ENCODE measurements at places on chromosomes 12 and 14. TPM values are rescaled to one million over a fixed set of nuclear protein-coding genes. Genes with fewer than 3 reads are reported as not detected.
A peak's percentile ranks its signal among the peaks of the same experiment; 100 is the strongest.

- DNase-seq = no peak
Measured at GRCh38 chr12:48015954-48016353, 11.7 kb upstream of the COL2A1 start.

- DNase-seq = no peak
Measured at GRCh38 chr12:34350092-34351041, 328.1 kb downstream of the ALG10 start.

- DNase-seq = no peak
Measured at GRCh38 chr14:65303899-65304222, 108.7 kb upstream of the FUT8 start.

GRCh38 chr14:93832081-93832480 lies 43.8 kb upstream of the PRIMA1 start:
- no peak for DNase-seq

DNA sequence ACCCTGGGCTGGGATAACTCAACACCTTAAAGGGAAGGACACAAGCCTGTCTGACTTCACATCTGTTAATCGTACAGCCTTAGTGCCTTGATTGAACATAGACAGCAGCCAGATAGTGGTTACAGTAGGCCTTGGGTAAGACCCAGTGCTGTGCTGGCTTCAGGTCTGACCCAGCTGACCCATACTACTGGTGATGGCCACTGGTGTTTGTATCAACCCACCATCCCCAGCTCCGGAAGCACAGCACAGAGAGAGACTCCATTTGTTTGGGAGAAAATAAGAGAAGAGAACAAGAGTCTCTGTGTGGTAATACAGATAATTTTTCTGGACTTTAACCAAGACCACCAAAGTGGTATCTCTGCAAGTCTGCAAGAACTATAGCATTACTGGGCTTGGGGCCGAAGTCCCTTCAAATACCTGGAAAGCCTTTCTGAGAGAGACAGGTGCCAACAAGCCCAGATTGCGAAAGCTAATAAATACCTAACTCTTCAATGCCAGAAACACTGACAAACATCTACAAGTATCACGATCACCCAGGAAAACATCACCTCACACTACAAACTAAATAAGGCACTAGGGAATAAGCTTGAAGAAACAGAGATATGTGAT lies 330.1 kb upstream of the GARIN2 start:
- DNase-seq = no peak

- DNase-seq = no peak
Measured at GRCh38 chr14:49315570-49315969, 270.6 kb downstream of the RPS29 start.

DNA sequence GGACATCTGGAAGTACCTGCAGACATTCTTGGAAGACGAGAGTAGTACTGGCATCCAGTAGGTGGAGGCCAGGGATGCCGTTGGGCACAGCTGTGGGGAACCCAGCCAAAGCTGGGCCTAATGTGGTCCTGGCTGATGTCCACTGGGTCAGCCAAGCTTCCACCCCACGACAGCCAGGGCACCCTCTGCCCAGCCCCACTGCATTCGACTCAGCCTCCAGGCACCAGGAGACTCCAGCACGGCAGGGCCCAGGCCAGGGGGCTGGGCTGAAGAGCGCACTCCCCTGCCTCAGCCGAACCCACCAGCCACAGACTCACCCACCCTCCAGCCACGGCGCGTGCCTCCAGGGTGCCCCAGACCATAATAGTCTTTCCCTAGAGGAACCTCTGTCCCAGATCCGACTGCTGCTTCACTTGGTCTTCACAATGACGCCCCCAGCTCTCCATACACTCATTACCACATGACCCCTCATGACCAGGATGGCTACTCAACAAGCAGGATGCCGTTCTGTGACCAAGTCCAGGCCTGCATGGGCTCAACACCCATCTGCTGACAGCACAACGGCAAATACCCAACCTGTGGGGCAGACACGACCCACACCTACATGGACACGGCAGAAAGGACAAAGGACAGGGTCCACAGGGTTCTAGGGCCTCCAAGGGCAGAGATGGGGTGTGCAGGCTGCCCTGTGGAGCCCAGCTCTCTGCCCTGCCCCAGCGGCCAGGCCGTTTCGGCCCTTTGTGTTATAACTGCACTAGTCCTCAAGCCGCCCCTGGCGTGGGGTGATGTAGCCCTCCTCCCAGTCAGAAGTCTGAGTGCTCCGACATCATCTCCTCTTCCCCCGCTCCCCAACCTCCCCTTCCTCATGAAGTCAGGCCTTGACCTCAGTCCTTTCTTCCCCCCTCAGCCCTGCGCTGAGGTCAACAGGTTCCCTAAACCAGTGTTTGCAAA lies 22.8 kb downstream of the ITPK1 start:
- DNase-seq = no peak

DNA sequence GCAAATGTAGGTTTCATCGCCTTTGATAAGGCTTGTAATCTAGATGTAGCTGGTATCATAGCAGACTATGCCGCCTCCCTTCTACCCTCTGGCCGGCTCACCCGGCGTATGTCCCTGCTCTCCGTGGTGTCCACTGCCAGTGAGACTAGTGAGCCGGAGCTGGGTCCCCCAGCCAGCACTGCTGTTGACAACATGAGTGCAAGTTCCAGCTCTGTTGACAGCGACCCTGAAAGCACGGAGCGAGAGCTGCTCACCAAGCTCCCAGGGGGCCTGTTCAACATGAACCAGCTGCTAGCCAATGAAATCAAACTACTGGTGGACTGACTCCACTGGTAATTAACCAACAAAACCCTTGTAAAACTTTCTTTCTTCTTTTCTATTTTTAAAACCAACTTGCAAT lies 49.0 kb upstream of the A2ML1 start:
- DNase-seq = no peak

GRCh38 chr12:62642486-62642885 lies 175.9 kb downstream of the MON2 start:
- no peak for DNase-seq

DNA sequence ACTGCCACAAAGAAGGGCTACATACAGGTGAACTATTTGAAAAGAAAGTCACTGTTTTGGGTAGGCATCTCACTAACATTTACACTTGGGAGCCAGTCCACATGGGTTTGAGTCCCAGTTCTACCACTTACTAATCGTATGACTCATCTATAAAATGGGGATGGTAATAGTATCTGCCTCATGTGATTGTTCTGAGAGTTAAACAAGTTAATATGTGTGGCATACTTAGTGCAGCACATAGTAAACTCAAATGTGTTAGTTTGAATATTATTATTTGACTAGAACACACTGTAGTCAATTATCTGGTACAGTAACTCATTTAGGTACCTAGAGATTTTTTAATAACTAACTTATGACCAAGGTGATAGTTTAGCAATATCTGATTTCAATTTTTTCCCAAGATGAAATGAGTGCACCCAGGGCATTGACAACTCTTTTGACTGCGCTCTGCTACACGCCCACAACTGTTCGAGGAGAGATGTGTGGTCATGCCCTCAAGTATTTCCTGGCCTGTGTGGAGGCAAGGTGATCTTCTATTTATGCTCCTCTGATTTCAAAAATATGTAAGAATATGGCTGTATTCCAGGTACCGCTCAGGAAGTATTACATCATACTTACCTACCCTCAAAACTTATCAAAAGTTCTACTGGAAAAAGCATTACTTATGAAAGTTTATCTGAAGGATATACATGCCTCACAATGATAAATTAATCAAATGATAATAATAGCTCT lies 210.6 kb upstream of the EGLN3 start:
- no peak for DNase-seq

DNA sequence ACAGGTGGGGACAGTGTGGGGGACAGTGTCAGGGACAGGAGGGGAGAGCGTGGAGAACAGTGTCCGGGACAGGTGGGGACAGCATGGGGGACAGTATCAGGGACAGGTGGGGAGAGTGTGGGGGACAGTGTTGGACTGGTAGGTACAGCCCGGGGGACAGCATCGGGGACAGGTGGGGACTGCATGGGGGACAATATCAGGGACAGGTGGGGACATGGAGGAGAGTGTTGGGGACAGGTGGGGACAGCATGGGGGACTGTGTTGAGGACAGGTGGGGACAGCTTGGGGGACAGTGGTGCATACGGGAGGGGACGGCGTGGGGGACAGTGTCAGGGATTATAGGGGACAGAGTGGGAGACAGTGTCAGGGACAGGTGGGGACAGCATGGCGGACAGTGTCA lies 212.3 kb downstream of the TMEM121 start:
- no peak for DNase-seq

GRCh38 chr12:71904629-71905028 lies 34.0 kb upstream of the TPH2 start:
- DNase-seq = no peak

GRCh38 chr14:86788224-86788623 lies 1204.8 kb downstream of the GALC start:
- no peak for DNase-seq

DNA sequence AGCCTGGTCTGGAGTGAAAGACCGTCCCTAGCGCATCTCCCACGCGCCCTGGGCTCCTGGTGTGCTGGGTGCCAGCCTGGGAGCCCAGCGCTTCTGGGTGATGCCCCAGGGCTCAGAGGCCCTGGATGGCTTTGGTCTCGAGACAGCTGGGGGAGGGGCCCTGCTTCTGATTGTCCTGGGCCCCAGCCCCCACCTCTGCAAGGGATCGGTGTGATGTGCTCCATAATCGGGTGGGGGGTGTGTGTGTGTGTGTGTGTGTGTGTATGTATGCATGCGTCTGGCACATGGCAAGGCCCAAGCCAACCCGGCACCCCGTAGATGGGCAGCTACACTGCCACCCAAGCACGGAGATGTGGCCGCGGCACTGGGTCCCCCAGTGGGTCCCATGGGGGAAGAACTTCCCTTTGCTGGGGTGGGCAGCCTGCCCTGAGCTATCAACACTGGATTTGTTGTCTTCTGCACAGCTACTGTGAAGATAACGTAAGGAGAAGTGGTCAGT lies 3.1 kb downstream of the ZBTB42 start:
- peak; percentile 22 for DNase-seq

- no peak for DNase-seq
Measured at GRCh38 chr12:30850684-30851083, 75.9 kb upstream of the TSPAN11 start.

- DNase-seq = no peak
Measured at GRCh38 chr12:43011383-43011926, 421.9 kb upstream of the PRICKLE1 start.

The SPTSSA gene
- 36.3 TPM for total RNA-seq

The TSPAN19 gene
- total RNA-seq = not detected

The CLEC4C gene
- total RNA-seq = not detected

The ST8SIA1 gene
- 1.7 TPM for total RNA-seq

The KCNJ8 gene
- not detected for total RNA-seq

The RNASE7 gene
- not detected for total RNA-seq

The TAS2R8 gene
- total RNA-seq = 0.20 TPM

The LIN7A gene
- under 0.01 TPM for total RNA-seq

The PAPOLA gene
- total RNA-seq = 75.5 TPM

The SLC17A8 gene
- total RNA-seq = not detected

The CMKLR1 gene
- total RNA-seq = 34.5 TPM

The CLEC1B gene
- not detected for total RNA-seq

The SLC6A15 gene
- total RNA-seq = 0.39 TPM

Measured in RPMI7951 (cell line).